Posterior cingulate gyrus (tissue), 11 donors: ENCODE measurements at places on chromosomes 11 and 22.

- no peak for DNase-seq
These were observed 45.1 kb upstream of the SESN3 start for GRCh38 chr11:95276139-95276538.

DNA sequence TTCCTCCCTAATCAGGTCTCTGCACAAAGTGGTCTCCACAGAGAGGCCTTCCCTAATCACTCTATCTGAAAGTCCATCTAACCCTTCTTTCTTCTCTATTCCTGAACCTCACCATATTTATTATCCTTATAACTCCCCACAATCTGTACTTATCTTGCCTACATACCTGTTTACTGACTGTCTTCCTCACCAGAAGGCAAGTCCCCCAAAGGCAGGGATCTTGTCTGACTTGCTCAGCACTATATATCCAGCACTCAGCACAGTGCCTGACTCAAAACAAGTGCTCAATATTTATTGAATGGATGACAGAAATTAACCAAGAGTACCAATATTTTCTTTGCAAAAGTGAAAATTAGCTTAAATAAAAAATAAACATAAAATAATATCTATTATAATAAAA, 5.5 kb downstream of the DCUN1D5 start:
- no peak for DNase-seq

- no peak for DNase-seq
These were observed 7.0 kb downstream of the GRAMD4 start for GRCh38 chr22:46626911-46627805.

- no peak for DNase-seq
These were observed 261.9 kb upstream of the LUZP2 start for GRCh38 chr11:24234822-24235508.

DNA sequence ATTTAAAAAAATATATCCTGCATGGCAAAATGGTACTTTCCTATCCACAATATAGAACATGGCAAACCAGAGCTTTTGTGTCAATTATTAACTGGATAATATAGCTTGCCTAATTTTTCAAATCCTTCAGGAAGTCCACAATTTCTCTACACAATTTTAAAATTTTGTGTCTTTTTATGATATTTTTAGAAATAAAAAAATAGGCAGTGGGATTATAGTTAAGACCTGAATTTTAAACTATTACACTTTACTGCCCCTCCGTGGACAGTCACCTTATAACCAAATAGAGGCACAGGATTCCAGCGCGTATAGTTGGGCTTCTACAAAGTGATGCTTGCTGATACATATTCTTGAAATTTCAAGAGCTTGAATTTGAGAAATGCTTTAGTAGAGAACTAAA, 2.1 kb upstream of the DMC1 start:
- no peak for DNase-seq

DNA sequence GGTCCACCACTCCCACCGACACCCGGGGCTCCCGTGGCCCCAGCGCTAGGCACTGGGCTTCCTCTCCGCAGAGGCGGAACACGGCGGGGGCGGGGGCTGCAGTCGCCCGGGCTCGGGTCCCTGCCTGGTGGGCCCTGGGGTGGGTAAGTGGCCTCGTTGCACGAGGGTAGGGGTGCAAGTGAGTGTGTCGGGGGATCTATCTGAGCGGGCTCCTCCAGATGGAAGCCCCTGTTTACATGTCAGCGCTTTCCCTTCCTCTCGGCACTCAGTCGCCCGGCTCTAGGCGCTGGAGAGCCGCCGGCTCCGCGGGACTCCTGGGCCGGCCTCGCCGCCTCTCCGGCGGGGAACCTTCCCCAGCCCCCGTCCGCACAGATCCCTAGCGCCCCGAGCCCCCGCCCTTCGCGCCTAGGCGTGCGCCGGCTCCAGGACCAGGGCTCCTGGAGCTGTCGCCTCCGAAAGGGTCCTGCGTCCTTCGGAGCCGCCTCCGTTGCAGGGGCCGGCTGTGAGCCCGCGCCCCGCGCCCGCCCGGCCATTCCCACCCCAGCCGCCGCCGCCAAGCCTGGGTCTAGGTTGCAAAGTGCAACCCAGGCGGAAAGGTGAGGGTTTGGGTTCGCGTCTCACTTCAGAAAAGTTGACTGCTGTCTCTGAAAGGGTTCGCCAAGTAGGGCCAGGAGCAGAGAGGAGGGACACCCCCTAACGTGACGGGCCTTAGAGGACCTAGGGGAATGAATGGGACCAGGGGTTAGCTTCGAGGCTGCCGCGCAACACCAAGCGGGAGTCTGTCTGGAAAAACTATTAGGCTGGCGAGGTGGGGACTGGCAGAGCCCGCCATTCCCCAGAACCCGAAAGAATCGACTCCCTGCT, 978 bp downstream of the FLI1 start:
- DNase-seq: no peak

DNA sequence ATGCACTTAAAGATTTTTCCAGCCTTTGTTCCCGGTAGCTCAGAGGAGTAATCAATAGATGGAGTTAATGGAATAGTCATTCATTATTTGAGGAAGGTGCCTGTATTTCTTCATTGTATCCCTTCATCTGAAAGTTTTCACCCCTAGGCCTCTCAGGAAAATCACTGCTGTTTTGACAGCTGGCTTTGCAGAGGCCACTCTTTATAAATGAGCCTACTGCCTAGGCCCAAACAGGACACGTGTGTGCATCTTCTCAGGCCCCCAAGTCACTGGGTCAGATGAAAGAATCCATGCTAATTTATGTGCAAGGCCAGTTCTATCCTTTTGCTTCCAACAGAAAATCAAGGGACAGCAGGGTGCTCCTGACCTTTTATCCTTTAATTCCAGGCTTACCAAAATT, 76.8 kb downstream of the MPPED2 start:
- DNase-seq: no peak

DNA sequence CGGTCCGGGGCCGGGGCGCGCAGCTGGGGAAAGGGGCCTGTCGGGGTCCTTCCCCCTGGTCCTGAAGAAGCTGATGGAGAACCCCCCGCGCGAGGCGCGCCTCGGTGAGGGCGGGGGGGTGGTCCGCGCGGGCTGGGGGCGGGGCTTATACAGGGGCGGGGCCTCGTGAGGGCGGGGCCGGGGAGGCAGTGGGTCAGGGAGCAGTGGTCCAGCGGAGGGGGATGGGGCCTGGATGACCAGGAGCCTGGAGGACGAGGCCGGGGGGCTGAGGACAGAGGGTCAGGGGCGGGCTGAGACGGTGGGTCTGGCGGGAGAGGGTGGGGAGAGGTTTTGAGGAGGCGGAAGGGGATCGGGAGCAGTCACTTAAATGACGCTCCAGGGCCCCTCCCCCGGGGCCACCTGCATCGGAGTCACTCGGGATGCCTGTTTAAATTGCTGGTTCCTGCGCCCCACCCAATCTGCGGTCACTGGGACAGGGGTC, 396 bp downstream of the TEF start:
- DNase-seq: peak; percentile 70

- no peak for DNase-seq
These were observed 34.4 kb upstream of the RCN1 start for GRCh38 chr11:32056438-32056837.

DNA sequence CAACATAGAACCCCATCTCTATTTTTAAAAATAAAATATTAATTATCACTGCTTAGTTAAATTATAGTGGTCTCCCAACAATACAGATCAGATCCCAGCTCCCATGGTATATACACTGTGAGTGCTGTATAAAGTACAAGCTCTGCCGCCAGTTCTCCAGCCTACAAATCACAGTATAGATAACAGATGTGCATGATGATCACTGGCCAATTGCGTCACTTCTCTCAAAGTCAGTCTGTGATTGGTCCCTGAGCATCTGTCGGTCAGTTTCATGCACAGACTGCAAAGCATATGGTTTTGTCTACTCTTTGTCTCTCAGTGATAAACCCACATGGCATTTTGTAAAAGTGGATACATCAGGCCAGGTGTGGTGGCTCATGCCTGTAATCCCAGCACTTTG, 15.7 kb downstream of the PPARA start:
- DNase-seq: no peak

DNA sequence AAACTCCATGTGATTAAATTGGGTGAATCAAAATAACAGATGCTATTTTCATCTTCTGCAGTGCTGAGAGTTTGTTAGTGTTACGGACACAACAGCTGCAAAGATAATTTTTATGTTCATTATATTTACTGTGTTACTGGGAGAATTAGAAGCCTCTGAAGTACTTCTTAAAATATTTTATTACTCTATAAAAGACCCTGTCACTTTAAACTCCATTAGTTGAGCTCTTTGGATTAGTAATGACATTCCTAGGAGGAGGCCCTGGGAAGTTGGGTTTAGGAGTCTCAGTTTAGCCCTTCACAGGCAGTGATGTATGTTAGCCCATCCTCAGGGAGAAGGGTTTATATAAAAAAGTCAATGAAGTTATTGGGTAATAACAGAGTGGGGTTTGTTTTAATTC, 596.7 kb downstream of the JRKL start:
- no peak for DNase-seq

GRCh38 chr11:40838181-40838683, 621.2 kb downstream of the LRRC4C start:
- DNase-seq: no peak

GRCh38 chr11:5380740-5381342, 2.8 kb upstream of the OR51M1 start:
- DNase-seq: peak; percentile 25

DNA sequence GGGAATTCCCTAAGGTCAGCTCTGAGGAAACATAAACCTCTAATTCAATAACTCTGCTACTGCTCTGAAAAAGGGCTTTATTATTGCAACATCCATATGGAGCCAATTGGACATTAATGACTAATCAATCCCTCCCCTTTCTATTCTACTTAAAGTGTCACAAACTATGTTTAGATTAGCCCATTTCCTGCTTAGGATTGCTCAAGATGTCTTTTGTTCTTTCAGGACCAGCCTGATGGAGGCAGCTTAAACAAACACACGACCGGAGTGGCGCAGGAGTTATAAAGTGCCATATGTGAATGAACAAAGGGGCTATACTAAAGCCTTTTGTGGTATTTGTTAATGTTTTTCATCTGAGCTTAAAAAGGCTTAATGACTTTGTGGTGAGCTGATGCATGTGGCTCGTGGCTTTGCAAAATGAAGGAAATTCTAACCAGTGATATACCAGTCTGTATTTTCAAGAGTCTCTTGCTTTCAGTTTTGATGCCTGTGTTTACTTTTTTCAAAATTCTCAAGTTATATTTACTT, 354.4 kb downstream of the SOX6 start:
- DNase-seq: no peak
